ENCODE measurements at places on chromosomes 4 and X. TPM values are rescaled to one million over a fixed set of nuclear protein-coding genes. Genes with fewer than 3 reads are reported as not detected.
A peak's percentile ranks its signal among the peaks of the same experiment; 100 is the strongest.

Gene FAM241A
- polyA plus RNA-seq = 2.7 TPM

- DNase-seq = no peak
Observed at GRCh38 chr4:73540826-73541225, 59.3 kb downstream of the AFM start.

GRCh38 chr4:55469979-55470378 lies 74.2 kb downstream of the TMEM165 start:
- DNase-seq = no peak

- DNase-seq = no peak
Observed at GRCh38 chrX:136858007-136858756, 22.3 kb downstream of the RBMX start.

DNA sequence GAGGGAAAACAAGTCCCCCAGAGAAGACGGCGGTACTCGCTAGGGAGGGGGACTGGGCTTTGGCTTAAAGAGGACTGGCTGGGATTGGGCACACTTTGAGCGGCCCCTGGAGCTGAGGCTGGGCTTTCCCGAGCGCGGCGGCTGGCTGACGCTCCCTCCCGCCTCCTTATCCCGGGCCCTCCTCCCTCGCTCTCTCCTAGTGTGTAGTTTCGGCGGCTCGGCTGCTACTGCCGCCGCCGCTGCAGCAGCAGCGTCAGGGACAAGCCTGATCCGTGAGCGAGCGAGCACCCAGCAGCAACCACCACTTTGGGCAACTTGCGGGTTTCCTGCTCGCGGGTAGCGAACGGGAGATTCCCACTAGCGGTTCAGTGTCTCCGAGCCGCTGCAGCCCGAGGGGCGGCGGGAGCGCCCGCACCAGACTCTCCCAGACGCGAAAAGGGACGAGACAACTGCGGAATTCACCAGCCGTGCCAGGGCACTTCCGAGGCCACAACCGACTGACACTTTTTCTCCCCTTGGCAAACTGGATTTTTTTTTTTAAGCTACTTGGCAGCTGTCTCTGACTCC lies 632 bp upstream of the PCDH7 start:
- peak; percentile 69 for DNase-seq

Gene BEX1
- 9.2 TPM for polyA plus RNA-seq

DNA sequence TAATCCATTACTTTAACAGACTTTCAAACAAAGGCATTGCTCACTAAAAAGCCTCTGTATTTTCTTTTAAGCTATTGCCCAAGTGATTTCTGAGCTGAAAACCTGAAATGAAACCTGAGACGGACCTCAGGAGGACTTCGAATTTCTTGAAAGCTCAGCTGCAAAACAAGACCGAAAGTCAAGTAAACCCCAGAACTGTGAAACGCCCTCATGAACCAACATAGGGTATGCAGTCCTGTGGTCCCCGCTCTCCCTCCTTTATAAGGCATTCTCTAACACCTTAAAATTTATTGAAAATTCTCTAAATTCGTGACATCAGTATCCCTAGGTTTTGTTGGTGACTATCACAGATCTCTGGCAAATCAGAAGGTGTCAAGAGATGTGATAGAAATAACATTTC lies 91.8 kb downstream of the SHISA3 start:
- no peak for DNase-seq

- no peak for DNase-seq
Observed at GRCh38 chr4:30402276-30402675, 317.9 kb upstream of the PCDH7 start.

- peak; percentile 31 for DNase-seq
Observed at GRCh38 chr4:152166567-152166966, 369.3 kb downstream of the FBXW7 start.

DNA sequence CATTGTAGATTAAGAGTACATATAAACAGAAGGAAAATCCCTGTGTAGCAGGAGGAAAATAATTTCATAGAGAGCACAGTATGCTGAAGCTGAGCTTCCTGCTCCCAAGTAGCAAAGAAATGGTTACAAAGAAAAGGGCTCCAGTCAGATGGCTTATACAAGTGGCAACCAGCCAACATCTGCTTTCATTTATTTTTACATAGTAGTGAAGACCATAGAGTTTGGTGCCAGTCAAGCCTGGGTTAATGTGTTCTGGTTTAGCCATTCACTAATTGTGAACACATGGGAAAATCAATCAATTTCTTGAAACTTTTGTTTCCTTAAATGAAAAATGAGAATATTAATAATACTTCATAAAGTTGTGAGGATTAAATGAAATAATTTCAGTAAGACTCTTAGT lies 111.3 kb upstream of the ELOVL6 start:
- no peak for DNase-seq

Gene RNF150
- 15.2 TPM for polyA plus RNA-seq

GRCh38 chr4:76192236-76192635 lies 21.4 kb downstream of the SCARB2 start:
- DNase-seq = no peak

Gene LINC00632
- 19.2 TPM for polyA plus RNA-seq

DNA sequence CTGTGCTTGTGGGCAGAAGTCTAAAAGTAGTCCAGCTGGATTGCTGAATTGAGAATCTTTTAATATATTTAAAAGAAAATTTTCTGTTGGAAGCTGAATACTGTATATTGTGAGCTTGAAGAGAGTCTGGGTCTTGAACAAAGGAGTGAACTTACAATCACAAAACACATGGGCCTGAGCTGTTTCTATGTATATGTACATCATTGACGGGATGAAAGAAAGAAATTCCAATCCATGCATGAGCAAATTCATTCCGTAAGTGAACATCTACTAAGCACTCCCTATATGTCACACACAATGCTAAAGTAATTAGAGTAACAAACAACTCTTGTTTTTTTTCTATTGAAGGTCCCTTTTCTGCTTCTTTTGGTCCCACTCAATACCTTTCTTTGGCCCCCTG lies 331.0 kb downstream of the HS3ST1 start:
- no peak for DNase-seq

Gene CNKSR2
- polyA plus RNA-seq = 11.3 TPM

GRCh38 chr4:70397580-70397979 lies at the start of gene OPRPN:
Gene OPRPN (plus strand): TSS chr4:70397940. CDS start chr4:70399286, 1,346 bp downstream.
- DNase-seq = no peak

DNA sequence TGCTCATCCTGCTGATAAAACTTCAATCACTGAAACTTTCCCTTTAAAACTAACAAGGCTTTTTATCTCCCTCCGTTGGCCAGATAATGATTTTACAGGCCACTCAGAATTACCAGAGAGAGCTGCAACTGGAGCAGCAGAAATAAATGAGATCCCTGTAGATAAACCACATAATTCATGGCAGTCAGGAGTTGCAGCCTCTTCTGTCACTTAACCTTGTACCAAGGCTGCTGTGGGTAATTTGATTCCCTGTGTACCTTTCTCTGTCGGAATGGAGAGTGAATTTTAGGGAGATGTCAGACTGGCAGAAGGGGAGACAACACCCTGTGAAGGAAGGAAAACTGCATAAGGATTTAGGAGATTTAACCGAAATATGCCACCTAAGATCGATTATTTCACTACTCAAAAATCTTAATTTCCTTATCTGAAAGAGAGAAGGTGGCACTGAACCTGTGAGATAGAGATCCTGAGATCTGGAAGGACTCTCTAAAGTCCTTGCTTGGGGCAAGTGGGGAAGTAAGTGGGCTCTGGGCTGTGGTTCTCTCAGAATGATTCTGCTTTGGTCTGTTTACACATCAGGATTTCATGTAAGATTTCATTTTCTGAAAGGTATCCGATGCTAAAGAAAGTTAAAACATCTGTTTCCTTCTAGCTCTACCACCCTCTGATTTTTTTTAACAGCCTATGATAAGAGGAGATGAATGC lies 14.3 kb upstream of the TSPAN5 start:
- DNase-seq = no peak

- no peak for DNase-seq
Observed at GRCh38 chr4:27318740-27319139, 458.1 kb downstream of the STIM2 start.

DNA sequence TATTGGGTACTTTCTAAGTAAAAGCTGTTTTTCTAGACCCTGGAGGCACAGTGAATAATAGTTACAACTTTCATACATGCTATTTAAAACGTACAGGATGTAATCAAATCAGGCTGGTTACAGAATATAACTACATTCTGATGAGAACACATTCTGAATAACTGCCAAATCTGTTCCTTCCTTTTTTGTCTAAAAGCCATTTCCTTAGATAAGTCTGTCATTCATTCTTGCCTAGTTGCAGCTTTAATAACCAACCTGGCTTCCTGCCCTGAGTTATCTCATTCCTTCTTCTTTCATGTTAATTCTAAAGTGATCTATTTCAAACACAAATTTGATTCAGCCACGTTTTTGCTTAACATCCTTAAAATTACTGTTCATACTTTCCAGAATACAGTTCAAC lies 189.7 kb upstream of the ITM2A start:
- DNase-seq = no peak

DNA sequence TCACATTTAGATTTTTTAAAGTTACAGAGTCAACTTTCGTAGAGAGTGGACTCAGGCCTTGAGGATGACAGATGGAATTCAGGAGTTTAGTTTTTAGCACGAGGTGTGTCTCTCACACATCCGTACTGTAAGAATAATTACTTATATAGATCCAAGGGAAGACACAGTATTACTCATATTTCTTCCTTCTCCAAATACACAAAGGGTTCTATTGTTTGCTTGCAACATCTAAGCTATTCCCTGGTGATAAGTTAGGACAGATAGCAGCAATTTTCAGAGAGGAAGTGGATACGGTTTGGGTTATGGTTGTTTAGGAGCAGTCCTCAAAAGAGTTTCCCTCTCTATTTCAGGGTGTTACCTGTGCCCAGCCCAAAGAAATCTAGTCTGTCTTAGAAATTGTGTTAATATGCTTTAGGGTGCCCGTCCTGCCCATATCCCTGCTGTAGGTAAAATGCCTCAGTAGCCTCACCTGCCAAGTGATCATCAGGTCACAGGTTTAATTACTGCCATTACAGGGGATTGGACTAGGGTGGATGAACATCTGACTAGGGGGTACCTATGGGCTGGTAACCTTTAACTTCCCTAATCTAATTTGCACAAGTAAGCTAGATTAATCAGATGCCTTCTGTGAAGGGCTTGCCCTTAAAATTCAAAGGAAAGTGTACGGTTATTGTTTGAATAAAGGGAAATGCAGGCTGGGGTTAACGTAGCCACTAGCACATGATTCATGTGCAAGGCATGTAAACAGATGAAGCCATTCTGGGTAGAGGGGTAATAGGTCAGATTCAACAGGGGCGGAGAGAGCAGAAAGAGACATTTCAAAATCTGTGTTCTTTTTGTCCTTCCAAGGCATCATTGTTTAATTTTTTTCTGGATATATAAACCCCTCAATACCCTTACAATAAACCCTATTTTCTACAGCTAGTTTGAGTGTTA lies 8.7 kb upstream of the PPP3CA start:
- DNase-seq = no peak

DNA sequence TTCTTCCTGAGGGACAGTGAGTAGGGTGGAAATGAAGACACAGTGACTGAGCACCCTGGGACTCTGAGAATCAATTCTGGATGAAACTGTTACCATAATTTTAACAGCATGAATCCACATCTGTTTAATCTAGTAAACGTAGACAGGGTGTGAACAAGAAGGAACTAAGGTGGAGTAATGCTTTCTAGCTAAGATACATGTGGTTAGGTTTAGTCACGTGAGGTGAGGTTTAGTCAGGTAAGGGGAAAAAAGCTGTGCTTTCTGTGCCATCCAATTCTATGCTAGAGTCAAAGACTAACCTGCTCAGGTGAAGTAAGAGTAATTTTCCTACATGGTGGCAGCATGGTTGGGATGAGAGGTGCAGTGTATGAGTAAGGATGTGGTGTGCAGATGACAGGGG lies 54.0 kb upstream of the C4orf54 start:
- DNase-seq = no peak

- no peak for DNase-seq
Observed at GRCh38 chr4:119906277-119906676, 160.4 kb downstream of the MAD2L1 start.

DNA sequence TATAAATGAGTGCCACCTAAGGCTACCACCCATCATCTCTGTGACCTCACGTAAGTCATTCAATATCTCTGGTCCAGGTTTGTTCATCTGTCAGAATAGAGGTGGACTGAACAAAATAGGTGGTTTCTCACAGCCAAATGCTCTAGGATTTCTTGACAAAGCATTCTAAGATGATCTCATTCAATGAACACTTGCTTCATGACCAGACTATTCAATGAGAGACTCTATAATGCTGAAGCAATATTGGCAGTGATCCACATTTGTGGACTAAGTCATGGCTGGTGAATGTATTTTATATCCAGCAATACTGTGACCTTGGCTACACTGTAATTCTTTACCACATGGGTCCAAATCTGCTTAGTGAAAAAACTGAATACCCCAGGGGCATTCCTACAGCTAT lies 37.9 kb downstream of the LDB2 start:
- DNase-seq = no peak

DNA sequence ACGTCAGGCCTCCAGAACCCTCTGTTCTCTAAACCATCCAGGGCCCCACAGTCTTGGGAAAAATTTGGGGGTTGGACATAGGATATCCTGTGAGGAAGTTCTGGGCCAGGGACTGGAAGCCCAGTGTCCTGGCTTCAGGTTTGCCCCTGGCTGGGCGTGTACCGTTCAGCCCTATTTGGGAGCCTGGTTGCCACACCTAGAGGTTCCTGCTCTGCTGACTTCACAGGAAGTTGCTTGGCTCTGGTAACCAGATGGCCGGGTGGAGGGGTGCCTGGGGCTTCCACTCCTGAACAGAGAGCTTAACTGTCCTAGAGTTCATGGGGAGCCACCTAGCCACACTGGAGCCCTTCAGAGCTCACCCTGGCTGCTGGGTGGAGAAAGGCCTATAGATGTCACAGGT lies 1.1 kb downstream of the TAFAZZIN start:
- DNase-seq = no peak

GRCh38 chr4:83585982-83586508 lies 50.1 kb downstream of the GPAT3 start:
- DNase-seq = no peak

- no peak for DNase-seq
Observed at GRCh38 chr4:47747211-47747610, 90.7 kb downstream of the CORIN start.

Gene MAGEA2B
- polyA plus RNA-seq = not detected

Gene ARAP2
- 7.6 TPM for polyA plus RNA-seq

Gene TMEM131L
- 30.2 TPM for polyA plus RNA-seq
